ENCODE measurements at places on chromosomes 3 and 15.

DNA sequence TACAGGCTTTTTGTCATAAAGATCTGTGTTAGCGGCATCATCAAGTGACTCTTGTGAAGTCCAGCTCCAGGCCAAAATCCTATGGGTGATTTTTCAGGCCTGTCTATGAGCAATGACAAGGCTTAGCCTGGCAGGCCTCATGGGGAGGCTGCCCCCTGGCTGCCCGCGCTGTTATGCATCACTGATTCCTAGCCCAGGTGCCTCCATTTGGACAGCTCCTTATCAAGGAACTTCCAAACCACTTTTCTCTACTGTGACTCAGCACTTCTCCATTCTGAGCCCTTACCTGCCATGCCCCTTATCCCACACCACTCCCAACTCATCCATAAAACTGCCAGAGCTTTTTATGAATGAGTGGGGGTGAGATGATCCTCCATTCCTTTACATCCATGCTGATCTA lies 91.5 kb upstream of the C3orf80 start:
- DNase-seq = no peak

DNA sequence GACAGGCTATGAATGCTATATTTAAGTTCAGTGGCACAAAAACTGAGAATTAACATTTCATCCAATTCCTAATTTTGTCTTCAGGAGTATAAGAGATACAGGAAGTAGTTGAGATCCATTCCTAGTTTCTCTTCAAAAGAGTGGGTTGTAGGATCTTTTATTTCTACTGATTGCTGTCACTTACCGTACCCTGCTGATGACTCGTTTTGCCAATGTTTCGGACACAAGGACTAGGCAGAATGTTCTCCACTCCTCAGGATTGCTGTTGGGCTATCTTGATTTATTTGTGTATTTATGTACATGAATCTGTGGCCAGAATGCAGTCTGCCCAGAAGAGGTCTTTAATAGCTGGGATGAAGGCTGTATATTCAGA lies 11.9 kb downstream of the ARL8B start:
- no peak for DNase-seq

DNA sequence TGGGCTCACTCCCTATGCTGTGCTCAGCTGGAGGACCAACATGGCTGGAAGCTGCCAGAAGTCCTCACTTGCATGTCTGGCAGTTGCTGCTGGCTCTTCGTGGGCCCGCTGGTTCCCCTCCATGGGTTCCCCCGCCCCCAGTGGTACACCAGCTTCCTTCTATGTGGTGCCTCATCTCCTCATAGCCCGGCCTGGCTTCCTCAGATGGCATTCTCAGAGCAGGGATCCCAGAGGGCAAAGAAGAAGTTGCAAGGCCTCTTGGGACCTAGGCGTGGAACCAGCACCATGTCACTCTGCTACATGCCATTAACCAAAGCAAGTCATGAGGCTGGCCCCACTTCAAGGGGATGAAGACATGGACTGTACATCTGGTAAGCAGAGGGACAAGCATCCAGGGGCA lies 2.9 kb upstream of the CFAP92 start:
- no peak for DNase-seq

DNA sequence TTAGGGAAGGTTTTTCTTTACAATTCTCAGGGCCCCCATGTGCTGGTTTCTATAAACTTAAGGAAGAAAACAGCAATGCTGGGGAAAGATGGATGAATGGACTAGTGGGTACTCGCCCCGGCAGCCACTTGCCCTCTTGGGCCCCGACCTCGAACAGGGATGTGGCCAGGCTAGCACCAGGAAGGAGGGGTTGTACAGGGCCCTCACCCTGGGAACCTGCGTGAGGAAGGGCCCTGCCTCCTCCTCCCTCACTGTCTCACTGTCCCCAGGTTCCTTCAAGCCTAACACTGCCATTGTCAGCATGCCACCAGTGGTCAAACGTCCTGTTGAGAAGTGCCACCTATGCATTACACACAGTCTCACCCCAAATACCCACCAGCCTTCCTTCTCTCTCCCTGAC lies 9.1 kb downstream of the ADAMTS17 start:
- no peak for DNase-seq

DNA sequence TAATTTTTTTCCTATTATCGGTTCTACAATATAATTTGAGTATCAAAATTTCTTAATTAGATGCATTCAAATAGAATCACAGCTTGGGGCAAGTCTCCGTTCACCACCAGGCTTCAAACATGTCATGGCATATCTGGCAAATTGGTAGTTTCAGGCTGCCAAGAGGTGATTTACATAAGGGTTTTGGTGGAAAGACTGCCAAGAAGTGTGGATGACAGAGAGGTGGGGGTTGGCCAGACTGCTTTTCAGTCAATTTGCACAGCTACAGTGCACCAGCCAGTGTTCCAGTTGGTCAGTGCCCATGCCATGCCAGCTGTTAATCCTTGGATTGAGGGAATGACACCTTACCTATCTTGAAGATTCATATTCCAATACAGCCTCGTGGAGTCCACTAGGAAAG lies 8.4 kb upstream of the GSK3B start:
- DNase-seq = no peak

GRCh38 chr15:74032606-74033561 lies 38.4 kb downstream of the PML start:
- DNase-seq = no peak

GRCh38 chr15:26374806-26375205 lies 398.1 kb downstream of the GABRB3 start:
- no peak for DNase-seq

- no peak for DNase-seq
Observed at GRCh38 chr3:37887824-37888223, 26.1 kb downstream of the CTDSPL start.

DNA sequence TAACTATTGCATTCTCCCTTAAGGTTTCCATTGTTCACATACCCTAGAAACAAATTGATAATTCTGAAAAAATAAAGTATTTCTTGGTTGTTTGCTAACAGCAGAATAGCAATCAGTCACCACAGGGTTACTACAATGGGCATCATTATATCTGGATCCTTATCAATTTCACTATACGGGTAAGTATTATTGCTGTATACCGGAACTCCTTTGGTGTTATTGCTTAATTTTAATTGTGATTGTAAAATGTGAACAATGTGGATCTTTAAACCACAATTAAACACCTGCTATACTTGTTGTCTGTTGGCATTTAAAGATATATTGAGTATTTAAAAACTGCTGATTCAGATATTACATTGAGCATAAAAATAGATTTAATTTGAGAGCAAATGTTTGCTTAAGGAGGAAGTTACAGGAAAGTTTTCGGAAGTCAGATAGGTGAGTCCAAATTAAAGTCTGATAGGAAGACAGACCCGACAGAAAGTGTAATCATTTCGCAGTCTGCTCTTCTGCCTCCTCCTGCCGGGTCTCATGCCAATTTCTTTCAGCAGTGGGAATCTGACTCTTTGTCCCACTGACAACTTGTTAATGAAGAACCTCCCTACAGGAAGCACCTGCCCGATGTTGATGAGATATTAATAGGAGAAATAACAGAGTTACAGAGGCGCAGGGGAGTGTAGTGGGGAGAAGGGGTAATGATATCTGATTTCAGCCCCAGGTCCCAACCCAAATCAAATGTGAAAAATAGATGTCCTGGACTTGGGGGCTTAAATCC lies 169.7 kb upstream of the TBC1D5 start:
- DNase-seq = no peak

DNA sequence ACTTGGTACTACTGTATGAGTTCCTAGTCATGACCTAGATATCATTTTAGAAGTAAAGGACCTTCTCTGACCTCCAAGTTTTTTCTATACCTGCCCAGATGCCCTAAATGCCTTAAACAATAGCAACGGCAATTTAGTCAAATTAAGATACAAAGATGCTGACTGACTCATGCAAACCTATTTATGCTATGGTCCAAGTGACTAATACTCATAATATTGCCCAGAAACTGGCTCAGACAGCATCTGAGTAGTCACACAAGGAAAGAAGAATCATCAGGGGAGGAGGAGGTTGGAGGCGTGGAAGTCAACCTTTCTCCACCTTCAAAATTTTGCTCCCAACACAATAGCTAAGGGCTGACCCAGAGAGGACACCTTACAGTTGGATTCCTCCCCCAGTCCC lies 6.8 kb downstream of the FYCO1 start:
- DNase-seq = peak; percentile 80

DNA sequence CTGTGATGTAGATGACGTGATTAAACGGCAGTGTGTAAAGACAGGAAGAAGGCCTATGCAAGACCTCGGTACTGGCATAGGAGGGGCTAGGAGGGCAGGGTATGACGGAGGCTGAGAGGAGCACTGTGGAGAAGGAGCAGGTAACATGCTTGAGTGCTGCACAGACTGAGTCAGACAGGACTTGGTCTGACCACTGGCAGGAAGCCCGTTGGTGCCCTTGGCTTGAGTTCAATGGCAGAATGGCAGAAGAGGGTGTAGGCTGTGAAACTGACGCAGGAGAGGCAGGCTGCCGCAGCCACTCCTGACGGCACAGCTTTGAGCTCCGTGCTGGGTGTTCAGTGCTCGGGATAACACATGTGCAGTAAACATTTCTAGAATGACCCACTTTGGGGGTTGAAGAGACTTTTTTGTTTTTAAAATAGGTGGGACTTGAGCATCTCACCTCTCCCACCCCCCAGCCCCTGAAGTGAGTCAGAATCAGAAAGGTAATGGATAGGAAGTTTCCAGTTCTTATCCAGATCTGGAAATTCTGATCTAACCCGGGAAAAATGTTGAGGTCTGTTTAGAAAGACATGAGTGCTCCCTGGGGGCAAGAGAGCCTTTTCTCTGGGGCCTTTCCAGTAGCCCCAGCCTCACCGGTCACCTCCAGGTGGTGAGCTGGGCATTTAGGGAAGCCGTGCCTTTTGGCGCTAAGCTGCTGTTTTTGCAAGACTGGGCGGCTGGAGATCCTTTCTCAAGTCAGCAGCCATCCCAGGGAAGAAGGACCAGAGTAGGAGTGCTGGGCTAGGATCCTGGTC lies 126.4 kb downstream of the RPLP1 start:
- no peak for DNase-seq

DNA sequence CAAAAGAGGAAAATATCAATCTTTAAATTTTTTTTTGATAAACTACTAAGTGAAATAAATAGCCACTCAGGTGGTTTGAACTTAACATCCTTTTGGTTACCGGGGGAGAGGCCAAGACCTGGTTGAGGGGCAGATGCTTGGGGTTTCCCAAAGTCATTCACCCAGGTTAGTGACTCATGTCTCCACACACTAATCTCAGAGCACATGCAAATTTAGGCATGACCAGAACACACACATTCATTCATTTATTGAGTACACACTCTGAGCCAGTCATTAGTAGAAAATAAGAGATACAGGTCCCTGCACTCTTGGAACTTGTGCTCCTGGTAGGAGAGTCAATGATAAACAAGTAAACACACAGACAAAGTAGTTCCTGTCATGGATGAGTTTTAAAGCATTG lies 7.3 kb downstream of the ILDR1 start:
- DNase-seq = no peak

GRCh38 chr15:57098896-57099295 lies 180.5 kb downstream of the TCF12 start:
- DNase-seq = no peak

GRCh38 chr3:29286478-29287240 lies 5.8 kb downstream of the RBMS3 start:
- peak; percentile 61 for DNase-seq

DNA sequence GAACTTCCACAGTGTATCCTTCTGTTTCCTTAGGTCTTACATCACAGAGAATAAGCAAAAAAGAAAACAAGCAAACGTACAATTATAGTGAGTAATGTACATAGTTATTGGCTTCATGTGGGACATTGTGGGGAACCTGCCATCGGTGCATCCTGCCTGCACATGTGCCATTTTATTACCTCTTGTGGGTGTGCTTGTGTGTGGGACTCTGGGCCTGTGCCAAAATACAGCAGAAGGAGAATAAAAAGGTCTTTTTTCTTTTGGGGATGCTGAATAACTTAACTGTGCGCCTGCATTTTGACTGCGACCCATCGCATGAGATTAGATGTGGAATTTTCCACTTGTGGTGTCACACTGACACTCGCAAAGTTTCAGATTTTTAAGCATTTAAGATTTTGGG lies 169.6 kb upstream of the DCBLD2 start:
- no peak for DNase-seq

DNA sequence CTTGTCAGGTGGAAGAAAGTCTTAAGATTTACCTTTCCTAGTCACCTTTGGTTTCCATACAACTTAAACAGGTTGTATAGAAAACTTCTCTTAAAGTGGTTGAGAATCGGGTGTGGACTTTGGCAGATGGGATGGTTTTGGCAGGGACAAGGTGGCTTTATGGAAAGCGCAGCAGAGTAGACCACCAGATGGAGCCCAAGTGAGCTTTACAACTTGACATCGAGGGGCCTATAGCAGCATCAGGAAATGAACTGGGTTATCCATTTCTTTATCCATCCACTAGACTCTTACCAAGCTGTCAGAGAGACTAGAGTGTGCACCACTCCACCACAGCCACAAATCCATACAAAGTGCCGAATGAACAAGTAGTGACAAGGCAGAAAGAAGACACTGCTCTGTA lies 85.3 kb upstream of the MBNL1 start:
- no peak for DNase-seq

GRCh38 chr15:67267440-67267839 lies 12.9 kb downstream of the IQCH start:
- DNase-seq = no peak

- no peak for DNase-seq
Observed at GRCh38 chr15:91140601-91141000, 40.5 kb downstream of the SV2B start.

DNA sequence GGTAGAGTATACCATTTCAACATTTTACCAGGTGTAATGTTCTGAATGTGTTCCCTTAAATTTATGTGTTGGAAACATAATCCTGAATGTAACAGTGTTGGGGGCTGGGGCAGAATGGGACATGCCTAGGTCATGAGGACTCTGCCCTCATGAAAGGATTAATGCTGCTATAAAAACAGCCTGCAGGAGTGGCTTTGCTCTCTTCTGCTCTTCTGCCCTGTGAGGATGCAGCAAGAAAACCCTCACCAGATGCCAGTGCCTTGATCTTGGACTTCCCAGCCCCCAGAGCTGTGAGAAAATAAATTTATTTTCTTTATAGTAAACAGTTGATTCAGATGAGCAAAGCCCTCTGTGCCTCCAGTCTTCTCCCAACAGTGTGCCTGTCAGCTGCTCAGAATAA lies 326.0 kb upstream of the ONECUT1 start:
- no peak for DNase-seq

DNA sequence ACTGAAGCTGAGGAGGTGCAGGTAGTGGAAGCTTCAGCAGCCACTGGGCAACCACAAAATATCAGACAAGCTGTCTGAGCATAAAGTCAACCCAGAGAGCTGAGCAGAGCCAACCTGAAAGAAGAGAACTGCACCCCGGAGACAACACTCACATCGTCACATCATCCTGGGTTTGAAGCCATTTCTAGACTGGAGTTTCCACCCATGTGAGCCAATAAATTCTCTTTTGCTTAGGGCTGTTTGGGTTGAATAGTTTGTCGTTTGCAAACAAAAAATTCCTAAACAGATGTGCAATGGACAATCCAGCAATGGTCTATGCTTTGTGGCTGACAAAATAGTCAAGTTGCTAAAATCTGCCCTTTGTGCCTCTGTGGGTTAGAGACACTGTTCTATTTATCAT lies 15.3 kb upstream of the RAD18 start:
- DNase-seq = no peak

- no peak for DNase-seq
Observed at GRCh38 chr15:60385620-60386552, 11.9 kb downstream of the ANXA2 start.

All from HS-5 (cell line).